Placental pericyte (primary cell): ENCODE measurements at places on chromosomes 2 and 18. TPM values are rescaled to one million over a fixed set of nuclear protein-coding genes. Genes with fewer than 3 reads are reported as not detected.

The DARS1 gene
- total RNA-seq: 65.9 and 83.8 TPM in 2 replicates

The FSIP2 gene
- 0.22 and 0.43 TPM in 2 replicates for total RNA-seq

The NTSR2 gene
- not detected in 2 replicates for total RNA-seq

The FBXO41 gene
- 1.4 and 1.5 TPM in 2 replicates for total RNA-seq

The RFTN2 gene
- total RNA-seq: 4.0 TPM in 1 of 2 replicates, not detected in the other

The ABHD1 gene
- total RNA-seq: not detected in 2 replicates

The QPCT gene
- 11.2 and 49.1 TPM in 2 replicates for total RNA-seq
